ENCODE measurements at places on chromosomes 6 and 20.

DNA sequence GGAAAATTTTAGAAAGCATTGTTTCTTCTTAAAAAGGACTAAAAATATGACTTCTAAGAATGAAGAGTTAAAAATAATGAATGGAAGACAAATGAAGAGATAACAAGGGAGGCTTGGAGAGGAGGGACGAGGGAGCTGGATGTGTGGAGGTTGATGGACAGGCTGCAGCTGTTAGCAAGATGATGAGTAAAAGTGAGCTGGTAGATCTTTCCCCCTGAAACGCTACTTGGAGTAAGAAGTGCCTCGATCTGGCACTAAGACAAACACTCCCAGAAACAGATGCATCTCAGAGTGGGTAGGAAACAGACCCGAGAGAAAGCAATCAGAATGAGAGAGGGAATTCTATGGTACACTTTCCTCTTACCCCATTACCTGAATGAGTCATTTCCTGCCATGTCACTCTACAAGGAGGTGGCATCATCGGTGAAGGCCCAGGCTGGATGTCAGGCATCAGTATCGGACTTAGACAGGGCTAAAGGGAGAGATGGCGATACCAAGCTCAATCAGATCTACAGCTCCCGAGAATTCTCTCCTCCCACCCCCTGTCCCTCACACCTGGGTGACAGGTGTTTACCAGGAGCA lies 154.1 kb upstream of the BMP2 start:
- DNase-seq: no peak

- no peak for DNase-seq
Measured at GRCh38 chr20:6533761-6534479, 233.6 kb upstream of the BMP2 start.

- no peak for DNase-seq
Measured at GRCh38 chr6:16437984-16438383, 199.6 kb downstream of the GMPR start.

DNA sequence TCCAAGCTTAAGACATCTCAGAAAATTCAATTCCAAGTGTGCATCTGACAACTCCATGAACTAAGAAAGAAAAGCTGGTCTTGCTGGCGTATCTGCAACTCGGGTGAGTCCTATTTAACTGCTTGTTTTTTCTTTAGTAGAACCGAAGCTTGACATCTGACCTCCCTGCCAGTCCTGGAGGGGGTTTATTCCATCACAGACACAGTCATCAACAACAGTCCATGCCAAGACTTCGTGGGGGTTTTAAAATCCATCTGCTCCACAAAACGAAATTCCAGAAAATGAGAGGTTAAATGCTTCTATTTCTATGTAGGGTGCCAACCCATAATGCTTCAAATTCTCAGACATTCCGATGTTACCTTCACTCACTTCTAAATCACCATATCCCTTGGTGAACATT lies 133.9 kb downstream of the IPCEF1 start:
- DNase-seq: no peak

DNA sequence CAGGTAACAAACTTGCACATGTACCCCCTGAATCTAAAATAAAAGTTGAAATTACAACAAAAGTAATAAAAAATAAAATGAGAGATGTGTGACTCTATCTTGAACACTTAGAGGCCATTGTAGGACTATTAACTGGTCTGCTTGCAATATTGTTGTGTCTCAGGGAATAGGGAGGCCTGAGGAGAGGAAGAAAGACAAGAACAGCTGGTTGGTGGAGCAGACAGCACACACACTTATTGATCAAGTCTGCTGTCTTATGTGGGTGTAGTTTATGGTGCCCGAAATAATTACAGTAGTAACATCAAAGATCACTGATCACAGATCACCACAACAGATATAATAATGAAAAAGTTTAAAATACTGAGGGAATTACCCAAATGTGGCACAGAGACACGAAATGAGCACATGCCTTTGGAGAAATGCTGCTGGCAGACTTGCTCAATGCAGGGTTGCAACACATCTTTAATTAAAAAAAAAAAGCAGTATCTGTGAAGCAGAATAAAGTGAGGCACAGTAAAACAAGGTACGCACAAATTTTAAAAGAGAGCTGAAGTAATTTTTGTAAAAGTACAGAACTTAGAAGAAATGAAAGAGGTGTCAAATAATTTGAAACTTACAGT lies 110.1 kb upstream of the HDAC2 start:
- no peak for DNase-seq

DNA sequence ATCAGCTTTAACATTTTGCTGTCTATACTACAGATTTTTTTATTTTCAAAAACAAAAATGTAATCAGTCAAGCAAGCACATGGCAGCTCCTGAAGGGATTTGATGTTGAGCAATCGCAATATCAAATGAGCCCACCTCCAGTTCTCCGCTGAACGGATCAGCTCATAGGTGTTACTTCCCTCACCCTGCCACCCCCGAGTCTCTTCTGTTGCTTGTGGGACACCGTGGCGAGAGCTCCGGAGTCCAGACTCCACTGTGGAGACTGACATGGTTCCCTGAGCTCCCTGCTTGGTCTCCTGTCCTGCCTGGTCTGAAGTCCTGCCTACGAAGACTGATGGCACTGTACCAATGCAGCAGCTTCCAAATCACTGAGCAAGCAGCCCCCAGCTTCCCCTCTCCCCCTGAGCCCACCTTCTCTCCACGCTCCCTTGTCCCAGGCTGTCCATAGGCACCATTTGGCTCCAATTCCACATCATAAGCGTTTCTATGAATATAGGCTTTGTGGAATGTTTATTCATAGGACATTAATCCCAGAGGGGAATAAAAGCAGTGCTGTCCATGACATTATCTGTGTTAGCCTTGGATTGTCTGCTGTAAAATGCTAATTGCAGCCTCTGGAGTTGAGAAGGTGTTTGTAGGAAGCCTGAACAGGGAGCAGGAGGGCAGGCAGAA lies 162.2 kb downstream of the LY86 start:
- DNase-seq: no peak

GRCh38 chr6:109791301-109791700 lies 100.2 kb downstream of the FIG4 start:
- no peak for DNase-seq

- no peak for DNase-seq
Measured at GRCh38 chr6:130129762-130130246, 92.9 kb downstream of the SAMD3 start.
